A375 (cell line): ENCODE measurements at places on chromosomes 2 and 18. TPM values are rescaled to one million over a fixed set of nuclear protein-coding genes. Genes with fewer than 3 reads are reported as not detected.

IL36B gene
- total RNA-seq, result not detected in 2 replicates

GPR75 gene
- 2.4 and 3.0 TPM in 2 replicates for total RNA-seq

UGT1A4 gene
- not detected in 2 replicates for total RNA-seq

MARCHF4 gene
- total RNA-seq, result 1.4 and 1.5 TPM in 2 replicates

SPC25 gene
- 5.1 and 9.7 TPM in 2 replicates for total RNA-seq

ANKRD30BL gene
- total RNA-seq, result not detected in 2 replicates

EDAR gene
- not detected in 2 replicates for total RNA-seq

FBXO41 gene
- total RNA-seq, result 4.3 and 6.4 TPM in 2 replicates

SOCS6 gene
- 18.0 and 18.4 TPM in 2 replicates for total RNA-seq

ANKRD30B gene
- total RNA-seq, result 0.23 and 1.4 TPM in 2 replicates

RAPGEF4 gene
- total RNA-seq, result 0.53 and 2.2 TPM in 2 replicates

DTNB gene
- total RNA-seq, result 13.5 and 15.1 TPM in 2 replicates

MBP gene
- not detected in 2 replicates for total RNA-seq

PECR gene
- 8.5 and 14.0 TPM in 2 replicates for total RNA-seq

CHRNG gene
- not detected in 2 replicates for total RNA-seq

ELOA2 gene
- total RNA-seq, result not detected in 2 replicates

SERPINB10 gene
- not detected in 2 replicates for total RNA-seq

ZSWIM2 gene
- total RNA-seq, result not detected in 2 replicates

AQP12A gene
- not detected in 2 replicates for total RNA-seq

CLEC4F gene
- total RNA-seq, result not detected in 2 replicates
